GM12878 (cell line): ENCODE measurements at places on chromosomes 5 and 9. TPM values are rescaled to one million over a fixed set of nuclear protein-coding genes. Genes with fewer than 3 reads are reported as not detected.

ABCA1 gene
- 0.56 and 0.61 TPM in 2 replicates for total RNA-seq

PCDHB9 gene
- total RNA-seq = 0.18 TPM in 1 of 2 replicates, not detected in the other

LRRC26 gene
- 0.58 and 0.64 TPM in 2 replicates for total RNA-seq

ERP44 gene
- 20.1 and 21.2 TPM in 2 replicates for total RNA-seq

KCNMB1 gene
- total RNA-seq = 3.5 and 3.8 TPM in 2 replicates

DMRTA1 gene
- total RNA-seq = not detected in 2 replicates
